Sigmoid colon (tissue), 7 donors: ENCODE measurements at places on chromosomes 4 and X. TPM values are rescaled to one million over a fixed set of nuclear protein-coding genes. Genes with fewer than 3 reads are reported as not detected.

DNA sequence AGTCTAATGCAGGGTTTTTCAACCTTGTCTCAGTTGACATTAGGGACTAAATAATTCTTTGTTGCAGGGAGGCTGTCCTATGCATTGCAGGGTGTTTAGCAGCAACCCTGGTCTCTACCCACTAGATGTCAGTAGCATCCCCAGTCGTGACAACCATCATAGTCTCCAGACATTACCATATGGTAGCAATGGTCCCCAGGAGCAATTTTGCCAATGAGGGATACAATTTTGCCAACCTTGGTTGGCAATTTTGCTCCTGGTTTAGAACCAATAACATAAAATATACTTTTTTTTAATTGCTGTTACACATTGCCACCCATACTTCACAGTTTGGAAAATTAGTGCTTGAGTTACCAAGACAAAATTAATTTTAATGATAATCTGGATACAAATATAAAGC lies 6.0 kb downstream of the EREG start:
- no peak overlapping the region for H3K4me3 ChIP-seq
- no peak overlapping the region for H3K27ac ChIP-seq
- peaks cover 1% of the 10 kb centered on the region for H3K4me1 ChIP-seq
- no peak for DNase-seq
- no peaks in the 10 kb centered on the region for H3K27me3 ChIP-seq
- no peaks in the 10 kb centered on the region for H3K36me3 ChIP-seq

DNA sequence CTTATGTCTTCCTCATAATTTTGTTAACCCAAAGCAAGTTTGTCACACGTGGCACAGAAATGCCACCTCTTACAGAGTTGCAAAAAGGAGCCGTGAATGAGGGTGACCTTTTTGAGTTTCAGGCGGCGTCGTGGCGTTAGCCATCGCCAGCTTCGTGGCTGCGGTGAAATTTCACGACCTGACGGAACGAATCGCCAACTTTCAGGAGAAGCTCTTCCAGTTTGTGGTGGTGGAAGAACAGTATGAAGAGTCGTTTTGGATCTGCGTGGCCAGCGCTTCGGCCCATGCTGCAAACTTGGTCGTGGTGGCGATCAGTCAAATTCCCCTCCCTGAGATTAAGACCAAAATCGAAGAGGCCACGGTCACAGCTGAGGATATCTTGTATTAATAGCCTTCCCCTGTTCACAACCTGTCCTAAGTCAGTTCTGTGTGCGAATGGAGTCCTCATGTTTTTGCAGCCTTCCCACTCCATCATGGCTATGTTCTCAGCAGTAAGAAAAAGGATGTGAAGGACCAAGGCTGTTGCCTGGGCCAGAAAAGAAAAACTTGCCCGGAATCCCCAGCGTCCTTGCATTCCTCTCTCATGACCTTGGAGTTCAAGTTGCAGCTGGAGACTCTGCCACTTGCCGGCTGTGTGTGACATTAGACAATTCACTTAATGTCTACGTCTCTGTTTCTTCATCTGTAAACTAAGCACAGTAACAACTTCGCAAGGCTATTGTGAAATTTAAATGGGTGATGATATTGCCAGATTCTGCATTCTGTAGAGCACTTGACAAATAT lies 11.9 kb downstream of the CLRN2 start:
- H3K4me3 ChIP-seq, result no peak overlapping the region
- DNase-seq, result no peak
- no peaks in the 10 kb centered on the region for H3K36me3 ChIP-seq
- H3K27me3 ChIP-seq, result no peaks in the 10 kb centered on the region
- H3K27ac ChIP-seq, result no peak overlapping the region

- no peaks in the 10 kb centered on the region for H3K27me3 ChIP-seq
- no peak for DNase-seq
- H3K4me1 ChIP-seq, result no peaks in the 10 kb centered on the region
Observed at GRCh38 chr4:52579602-52580272, 79.4 kb downstream of the USP46 start.

GRCh38 chr4:136754810-136755530 lies 777.3 kb downstream of the PCDH18 start:
- H3K4me1 ChIP-seq, result no peaks in the 10 kb centered on the region
- no peak for DNase-seq
- no peak overlapping the region for H3K27ac ChIP-seq
- no peaks in the 10 kb centered on the region for H3K27me3 ChIP-seq
- H3K4me3 ChIP-seq, result no peak overlapping the region
- no peaks in the 10 kb centered on the region for H3K36me3 ChIP-seq

DNA sequence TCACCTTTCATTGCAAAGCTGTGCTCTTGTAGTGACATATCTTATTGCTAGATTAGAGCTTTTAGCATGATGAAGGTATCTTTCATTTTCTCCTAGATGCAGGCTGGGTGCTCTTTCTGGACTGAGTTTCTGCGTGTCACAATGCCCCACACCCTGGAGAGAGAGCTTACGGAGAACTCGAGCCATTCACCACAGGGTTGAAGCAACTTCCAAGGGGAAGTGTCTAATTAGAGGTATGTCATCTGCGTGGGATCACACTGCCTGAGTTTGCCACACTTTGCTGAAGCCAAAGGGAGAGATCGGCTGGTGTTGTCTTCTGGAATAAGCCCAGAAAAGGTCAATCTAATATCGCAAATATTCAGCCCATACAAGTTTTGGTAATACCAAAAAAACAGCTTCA lies 179.3 kb upstream of the MBNL3 start:
- no peak overlapping the region for H3K4me3 ChIP-seq
- no peaks in the 10 kb centered on the region for H3K36me3 ChIP-seq
- no peaks in the 10 kb centered on the region for H3K4me1 ChIP-seq
- no peak for DNase-seq
- no peak overlapping the region for H3K27ac ChIP-seq
- no peaks in the 10 kb centered on the region for H3K27me3 ChIP-seq

DNA sequence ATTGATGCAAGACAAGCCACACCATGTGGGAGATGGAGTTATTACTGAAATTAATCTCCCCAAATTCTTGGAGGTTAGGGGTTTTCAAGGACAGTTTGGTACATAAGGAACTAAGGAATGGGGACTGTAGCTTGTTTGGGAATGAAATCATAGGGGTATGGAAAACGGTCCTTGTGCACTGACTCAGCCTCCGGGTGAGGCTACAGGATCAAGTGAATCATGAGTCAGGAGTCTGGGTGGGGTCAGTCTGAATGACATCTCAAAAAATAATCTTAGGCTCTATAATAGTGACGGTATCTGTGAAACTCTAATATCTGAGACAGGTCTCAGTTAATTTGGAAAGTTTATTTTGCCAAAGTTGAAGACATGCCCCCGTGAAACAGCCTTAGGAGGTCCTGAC lies 128.5 kb upstream of the CYSLTR1 start:
- DNase-seq, result no peak
- no peak overlapping the region for H3K4me3 ChIP-seq
- H3K36me3 ChIP-seq, result no peaks in the 10 kb centered on the region
- no peak overlapping the region for H3K27ac ChIP-seq
- H3K4me1 ChIP-seq, result no peaks in the 10 kb centered on the region

DNA sequence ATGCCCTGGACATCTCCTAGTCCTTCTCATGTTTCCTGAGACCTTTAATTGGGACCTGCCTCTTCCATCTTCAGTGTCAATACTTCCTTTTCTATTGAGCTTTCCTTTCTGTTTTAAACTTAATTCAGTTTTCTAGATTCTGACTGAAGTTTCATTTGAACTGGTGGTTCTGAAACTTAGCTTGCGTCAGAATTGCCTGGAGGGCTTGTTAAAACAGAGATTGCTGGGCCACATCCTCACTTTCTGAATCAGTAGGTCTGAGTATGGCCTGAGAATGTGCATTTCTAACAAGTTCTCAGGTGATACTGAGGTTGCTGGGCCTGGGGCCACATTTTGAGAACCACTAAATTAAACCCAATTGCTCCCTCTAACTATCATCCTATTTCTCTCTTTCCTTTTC lies 152.1 kb upstream of the DGKK start:
- no peaks in the 10 kb centered on the region for H3K4me1 ChIP-seq
- DNase-seq, result no peak
- no peaks in the 10 kb centered on the region for H3K27me3 ChIP-seq

DNA sequence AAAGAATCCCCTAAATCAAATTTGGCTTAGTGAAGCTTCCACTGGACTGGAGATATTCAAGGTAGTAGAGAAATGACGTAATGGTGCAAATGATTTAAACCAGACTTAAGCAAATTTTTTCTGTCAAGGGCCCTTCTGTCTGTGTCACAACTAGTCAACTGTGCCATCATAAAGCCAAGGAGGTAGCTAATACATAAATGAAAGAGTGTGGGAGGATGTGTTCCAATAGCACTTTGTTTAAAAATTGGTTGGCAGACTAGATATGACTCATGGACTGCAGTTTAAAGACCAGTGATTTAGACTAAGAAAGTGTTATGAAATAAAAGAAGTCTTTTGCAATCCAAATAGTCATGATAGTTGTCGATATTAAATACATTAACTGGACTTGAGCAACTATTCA lies 24.3 kb upstream of the TEX13C start:
- H3K4me1 ChIP-seq, result no peaks in the 10 kb centered on the region
- H3K4me3 ChIP-seq, result no peak overlapping the region
- H3K36me3 ChIP-seq, result no peaks in the 10 kb centered on the region
- no peaks in the 10 kb centered on the region for H3K27me3 ChIP-seq

GRCh38 chrX:10648614-10649013 lies 28.2 kb upstream of the MID1 start:
- H3K27ac ChIP-seq, result no peak overlapping the region
- no peaks in the 10 kb centered on the region for H3K27me3 ChIP-seq
- no peaks in the 10 kb centered on the region for H3K36me3 ChIP-seq
- no peaks in the 10 kb centered on the region for H3K4me1 ChIP-seq
- no peak overlapping the region for H3K4me3 ChIP-seq

NWD2 gene
- total RNA-seq, result 0.41 TPM

HSFX4 gene
- total RNA-seq, result not detected

ELF4 gene
- 5.4 TPM for total RNA-seq

TIGD4 gene
- total RNA-seq, result 0.33 TPM

ZBTB33 gene
- total RNA-seq, result 13.2 TPM

CYBB gene
- total RNA-seq, result 23.0 TPM

NPY2R gene
- 0.28 TPM for total RNA-seq
